Activated CD8-positive, alpha-beta memory T cell treated with anti-CD3 and anti-CD28 coated beads for 1 hour (primary cell): ENCODE measurements at places on chromosomes 5 and 9.

DNA sequence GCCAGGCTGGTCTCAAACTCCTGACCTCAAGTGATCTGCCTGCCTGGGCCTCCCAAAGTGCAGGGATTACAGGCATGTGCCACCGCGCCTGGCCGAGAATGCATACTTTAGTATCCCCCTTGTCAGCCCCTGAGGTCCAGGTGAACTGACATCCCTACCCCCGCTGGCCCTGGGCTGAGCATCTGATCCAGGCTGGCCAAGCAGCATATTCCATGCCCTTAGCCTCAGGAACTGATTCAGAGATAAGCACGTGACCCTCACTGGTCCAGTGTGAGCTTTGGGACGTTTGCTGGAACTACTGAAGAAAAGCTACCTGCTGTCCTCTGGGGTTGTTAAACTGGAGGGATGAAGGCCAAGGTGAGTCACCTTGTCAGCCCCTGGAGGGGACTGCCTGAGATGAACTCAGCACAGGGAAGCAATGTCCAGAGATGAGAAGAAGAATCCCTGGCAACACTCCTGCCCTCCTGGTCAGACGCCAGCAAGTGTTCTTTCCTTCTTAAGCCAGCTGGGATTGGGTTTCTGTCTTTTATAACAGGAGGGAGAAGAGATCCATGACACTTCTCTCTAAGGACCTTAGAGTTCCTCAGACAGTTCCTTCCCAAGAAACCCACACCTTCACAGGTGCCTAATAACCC, 59.1 kb upstream of the FBXW11 start:
- no peak for DNase-seq

GRCh38 chr9:72753266-72753893, 199.5 kb downstream of the ALDH1A1 start:
- no peak for DNase-seq

DNA sequence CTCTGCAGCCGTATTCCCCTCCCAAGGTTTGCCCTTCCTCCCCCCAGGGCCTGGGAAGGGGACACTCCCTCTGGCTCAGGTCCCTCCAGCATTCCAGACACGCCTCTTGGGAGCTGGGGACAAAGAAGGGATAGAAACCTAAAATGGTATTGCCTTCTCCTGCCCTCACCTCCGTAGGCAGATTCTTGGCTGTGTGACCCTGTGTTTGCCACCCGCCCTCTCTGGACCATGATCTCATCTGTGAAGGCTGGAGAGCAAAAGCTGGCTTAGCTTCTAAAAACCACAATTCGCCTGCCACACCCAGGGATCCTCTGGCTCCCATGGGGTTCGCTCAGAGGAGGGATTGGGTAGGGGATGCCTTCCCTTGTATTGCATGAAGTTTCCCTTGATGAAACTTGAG, 7.7 kb downstream of the AQP3 start:
- no peak for DNase-seq

DNA sequence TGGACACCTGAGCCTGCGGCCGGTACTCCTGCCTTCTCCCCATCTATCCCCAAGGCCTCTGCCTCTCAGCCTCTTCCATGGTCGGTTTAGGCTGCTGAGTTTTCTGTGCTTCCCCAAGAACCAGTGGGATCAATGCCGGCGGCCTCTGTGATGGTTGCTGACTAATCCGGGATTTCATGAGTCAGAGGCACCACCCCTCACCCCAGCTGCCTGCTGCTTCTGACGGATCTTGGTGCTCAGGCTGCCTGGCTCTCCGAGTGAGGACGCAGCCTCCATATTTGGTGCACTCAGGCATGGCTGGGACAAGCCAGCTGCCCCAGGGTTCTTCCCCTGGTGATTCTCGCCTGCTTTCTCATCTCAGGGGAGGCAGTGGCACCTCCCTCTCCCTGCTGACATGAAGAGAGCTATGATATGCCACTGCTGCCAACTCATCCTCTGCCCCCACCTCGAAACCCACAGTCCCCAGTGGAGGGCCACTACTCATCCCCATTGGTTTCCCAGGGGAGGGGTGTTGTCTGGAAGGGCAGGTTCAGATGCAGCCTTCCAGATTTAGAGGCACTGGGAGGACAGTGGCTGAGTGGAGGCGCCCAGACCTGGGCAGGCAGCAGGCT, 3.3 kb upstream of the MAN1B1 start:
- DNase-seq: no peak

- DNase-seq: no peak
Measured at GRCh38 chr5:125579182-125579581, 832.7 kb upstream of the ZNF608 start.

DNA sequence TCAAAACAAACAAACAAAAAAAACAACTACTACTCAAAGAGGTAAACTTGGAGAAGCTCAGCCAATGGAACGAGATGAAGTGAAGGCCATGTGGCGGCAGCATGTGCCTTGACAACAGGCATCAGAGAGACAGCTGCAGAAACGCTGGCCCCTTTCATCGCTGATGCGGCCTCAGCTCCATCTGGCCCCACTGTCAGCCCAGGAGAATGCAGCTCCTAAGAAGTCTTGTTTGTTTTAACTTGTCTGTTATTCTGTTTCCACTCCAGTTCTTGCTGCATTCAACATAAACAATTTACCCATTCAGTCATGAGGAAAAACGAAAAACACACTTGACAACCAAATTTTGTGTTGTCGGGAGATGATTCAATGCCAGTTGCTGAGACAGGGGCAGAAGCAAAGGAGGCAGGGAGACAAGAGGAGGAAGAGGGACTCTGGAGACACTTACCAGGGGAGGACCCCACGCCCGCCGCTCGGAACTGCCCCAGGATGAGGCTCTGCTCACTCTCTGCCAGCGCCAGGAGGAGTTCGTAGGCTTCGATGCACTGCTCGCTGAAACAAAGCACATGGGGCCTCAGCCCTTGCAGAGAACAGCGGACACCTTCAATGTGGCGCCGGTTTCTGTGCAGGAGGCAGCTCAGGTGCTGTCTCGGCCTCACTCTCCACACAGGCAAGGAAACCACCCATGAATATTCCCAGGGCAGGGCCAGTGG, 91.2 kb downstream of the DCP2 start:
- DNase-seq: no peak

GRCh38 chr5:82165740-82166530, 112.2 kb downstream of the RPS23 start:
- no peak for DNase-seq

DNA sequence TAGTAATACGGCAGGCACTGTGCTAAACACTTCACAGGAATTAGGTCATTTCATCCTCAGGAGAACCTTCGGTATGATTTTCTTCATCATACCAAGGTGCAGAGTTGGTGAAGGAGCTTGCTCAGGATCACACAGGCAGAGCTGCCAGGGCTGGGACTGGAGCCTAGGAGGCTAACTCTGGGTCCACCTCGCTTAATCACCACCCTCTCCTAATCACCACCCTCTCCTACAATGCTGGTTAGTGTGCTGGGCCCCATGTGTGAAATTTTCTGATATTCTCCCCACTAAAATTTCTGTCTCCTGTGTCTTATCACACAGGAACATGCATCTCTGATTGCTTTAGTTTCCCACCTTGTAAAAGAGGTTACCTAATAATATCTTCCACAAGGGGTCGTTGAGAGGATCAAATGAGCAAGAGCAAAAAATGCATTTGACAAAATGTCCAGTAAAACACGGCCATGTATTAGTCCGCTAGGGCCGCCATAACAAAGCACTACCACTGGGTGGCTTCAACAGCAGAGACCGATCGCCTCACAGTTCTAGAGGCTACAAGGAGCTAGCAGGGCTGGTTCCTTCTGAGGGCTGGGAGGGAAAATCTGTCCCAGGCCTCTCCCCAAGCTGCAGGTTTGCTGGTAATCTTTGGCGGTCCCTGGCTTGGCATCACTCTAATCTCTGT, 128.2 kb upstream of the NFIB start:
- DNase-seq: no peak

DNA sequence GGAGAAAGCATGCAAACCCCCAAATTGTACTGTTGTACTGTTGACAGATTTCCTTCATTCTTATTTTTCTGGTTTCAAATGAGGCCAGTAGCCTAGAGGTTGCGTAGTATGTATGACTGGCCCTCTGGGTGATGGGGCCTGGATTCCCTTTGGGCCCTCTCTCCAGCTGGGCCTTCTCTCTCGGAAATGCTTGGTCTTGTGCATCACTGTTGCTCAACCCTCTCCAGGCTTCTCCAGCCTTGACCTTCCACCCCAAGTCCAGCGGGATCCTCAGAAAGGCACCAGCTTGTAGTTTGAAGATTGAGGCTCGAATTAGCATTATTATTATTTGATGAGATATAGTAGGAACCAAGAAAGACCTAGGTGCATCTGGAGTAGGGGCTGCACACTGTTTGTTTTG, 87.0 kb downstream of the ANGPTL2 start:
- DNase-seq: no peak

GRCh38 chr5:111364992-111365391, 140.8 kb downstream of the CAMK4 start:
- no peak for DNase-seq

DNA sequence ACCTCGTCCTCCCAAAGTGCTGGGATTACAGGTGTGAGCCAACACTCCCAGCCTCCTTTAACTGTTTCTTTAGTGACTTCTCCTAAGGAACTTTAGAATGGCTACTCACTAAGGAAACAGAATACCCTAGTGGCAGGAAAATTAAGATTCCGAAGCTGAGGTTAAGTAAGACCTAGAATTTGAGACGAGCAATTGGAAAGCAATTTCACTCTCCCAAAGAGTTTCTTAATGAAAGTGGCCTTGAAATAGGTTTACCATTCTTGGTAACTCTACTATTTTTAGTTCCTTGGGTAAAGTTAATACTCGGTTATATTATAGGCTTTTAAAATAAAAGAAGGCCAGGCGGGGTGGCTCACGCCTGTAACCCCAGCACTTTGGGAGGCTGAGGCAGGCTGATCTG, 22.9 kb upstream of the GOLPH3 start:
- DNase-seq: no peak

- no peak for DNase-seq
Measured at GRCh38 chr5:112006721-112007120, 249.7 kb upstream of the NREP start.

DNA sequence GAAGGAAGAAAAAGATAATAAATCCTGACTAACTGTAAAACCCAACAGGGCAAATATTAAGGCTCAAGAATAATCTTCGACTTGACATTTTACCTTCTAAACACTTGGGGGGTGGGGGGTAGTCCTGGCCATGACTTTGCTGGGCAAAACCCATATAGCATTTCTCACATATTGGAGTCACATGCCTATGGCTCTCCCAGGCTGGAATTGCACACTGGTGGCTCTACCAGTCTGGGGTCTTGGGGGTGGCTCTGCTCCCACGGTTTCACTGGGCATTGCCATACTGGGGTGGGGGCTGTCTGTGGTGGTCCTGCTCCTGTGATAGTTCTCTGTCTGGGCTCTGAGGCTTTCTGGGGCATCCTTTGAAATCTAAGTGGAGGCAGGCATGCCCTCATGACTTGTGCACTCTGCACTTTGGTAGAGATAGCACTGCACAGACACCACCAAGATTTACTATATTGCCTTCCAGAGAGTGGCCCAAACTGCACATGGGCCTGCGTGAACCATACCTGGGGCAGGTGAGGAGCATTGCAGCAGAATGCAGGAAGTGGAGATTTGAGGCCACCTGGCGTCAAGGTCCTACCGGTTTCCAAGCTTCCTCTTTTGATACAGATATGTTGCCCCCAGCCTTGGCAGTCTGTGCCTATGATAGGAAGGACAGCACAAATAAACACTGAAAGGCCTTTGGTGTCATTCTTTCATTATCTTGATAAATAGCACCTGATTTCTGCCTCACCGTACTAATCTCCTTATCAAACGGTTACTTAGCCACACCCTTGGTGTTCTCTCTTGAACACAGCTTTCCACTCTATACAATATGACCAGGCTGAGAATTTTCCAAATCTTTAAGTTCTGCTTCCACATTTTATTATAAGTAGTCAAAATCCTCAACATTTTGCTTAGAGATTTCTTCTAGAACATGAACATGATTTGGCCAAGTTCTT, 29.8 kb downstream of the BAAT start:
- DNase-seq: no peak

DNA sequence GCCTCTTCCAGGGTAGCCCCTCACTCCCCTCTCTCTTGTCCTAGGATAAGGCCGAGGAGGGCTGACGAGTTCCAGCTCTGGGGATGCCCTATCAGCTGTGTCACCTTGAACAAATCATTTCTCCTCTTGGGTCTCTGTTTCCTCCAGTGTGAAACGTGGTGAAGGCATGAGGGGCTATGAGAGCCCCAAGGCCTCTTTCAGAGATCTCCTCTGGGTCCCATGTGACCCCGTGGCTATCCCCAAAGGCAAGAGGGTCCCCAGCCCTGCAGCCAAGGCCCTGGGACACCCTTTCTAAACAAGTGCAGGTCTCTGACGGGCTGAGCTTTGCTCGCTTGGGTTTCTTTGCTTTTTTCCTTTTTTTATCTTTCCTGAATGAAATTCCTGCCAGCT, 25.5 kb upstream of the SPTLC1 start:
- no peak for DNase-seq

- DNase-seq: no peak
Measured at GRCh38 chr5:143453720-143454119, 50.2 kb upstream of the NR3C1 start.

- no peak for DNase-seq
Measured at GRCh38 chr9:3036333-3036700, 192.4 kb upstream of the PUM3 start.

DNA sequence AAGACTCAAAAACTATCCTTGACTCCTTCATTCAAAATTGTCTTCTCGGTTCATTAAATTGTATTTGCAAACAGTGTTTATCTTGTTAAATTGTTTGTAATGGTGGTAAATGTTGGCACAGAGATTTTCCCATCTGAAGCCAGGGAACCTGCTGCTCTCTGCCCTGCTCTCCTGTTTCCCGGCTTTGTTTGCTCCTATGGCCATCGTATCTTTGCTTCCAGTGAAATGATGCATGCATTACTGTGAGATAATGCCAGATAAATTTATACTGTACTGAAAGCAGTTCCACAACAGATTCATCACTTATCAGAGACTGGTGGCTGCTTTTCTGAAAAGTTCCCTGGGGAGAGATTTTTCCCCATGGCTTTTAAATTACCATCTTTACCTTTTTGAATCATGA, 81.4 kb downstream of the CD180 start:
- DNase-seq: no peak

DNA sequence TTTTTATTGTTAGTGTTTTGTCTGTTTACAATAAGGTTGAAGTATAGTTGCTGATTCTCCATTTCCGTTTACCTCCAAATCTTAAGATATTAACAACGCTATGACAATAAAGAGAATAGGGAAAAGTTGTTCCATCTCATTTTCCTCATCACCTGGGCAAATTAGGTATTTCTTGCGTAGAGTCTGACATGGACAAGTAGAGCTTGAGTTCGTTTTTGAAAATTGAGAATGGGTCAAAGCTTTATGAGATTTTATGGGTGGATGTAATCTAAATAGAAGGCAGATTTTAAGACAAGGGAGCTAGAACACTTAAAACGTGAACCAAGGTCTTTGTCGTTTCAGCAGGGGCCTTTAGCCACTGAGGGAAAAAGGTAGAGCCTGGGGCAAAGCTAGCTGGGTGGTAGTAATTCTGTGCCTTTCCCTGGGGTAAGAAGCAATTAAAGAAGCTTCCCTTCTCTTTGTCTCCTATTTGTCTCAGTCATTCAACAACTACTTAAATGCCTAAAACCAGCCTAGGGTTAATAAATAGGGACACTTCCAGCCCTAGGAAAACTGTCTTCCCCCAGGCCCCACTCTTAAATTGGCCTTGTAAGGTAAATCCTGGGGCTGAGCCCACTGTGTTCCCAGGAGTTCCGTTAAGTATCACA, 551 bp upstream of the CAAP1 start:
- no peak for DNase-seq
